Upper lobe of left lung (tissue), 6 donors: ENCODE measurements at places on chromosomes 3 and 15.

GRCh38 chr3:118778201-118778600 lies 256.4 kb downstream of the IGSF11 start:
- no peak for DNase-seq

GRCh38 chr3:195794708-195795107 lies 17.0 kb downstream of the MUC4 start:
- no peak for DNase-seq

DNA sequence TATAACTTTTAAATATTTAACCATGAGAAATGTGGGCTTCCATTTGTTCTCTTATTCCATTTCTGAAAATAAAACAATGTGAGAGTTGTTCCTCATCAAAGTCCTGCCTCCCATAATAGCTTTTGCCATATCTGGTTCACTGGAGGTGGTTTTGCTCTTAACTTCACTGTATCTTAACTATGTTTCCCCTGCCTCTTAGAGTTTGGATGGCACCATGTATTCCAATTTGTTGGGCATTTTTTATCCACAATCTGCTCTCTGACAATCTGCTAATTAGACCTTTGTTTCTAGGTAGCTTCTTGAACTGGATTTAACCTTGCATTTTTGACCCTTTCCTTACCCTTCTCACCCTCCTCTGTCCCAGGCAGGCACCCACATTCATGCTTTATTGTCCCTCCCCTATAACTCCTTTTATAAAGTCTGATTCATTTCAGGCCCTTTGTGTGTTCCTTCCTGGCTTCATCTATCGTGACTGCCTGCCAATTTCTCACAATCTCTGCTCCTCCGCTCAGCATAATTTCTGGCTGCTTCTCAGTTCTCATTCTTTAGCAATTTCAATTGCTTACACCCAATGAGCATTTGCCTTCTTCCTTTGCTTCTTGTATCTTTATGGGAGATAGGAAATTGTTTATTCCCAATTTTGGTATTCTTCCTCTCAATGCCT lies 144.2 kb upstream of the ARHGEF26 start:
- DNase-seq = no peak

DNA sequence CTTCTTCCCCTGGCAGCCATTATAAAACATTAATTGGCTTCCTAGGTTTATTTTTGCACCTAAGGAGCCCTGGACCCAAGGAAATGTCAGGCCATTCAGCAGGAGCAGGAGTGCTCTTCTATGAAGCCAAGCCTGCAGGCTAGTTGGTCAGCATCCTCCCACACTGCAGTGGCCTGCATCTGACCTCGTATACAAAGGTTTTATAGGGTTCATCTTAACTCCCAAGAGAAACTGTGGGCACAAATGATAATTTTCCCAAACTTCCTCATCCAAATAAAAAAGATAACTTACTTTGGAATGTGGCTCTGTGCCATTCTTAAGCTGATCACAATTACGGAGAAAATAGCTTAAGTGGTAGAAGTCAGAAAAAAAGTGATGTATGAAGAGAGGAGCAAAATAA lies 19.4 kb downstream of the PLSCR1 start:
- DNase-seq = no peak

DNA sequence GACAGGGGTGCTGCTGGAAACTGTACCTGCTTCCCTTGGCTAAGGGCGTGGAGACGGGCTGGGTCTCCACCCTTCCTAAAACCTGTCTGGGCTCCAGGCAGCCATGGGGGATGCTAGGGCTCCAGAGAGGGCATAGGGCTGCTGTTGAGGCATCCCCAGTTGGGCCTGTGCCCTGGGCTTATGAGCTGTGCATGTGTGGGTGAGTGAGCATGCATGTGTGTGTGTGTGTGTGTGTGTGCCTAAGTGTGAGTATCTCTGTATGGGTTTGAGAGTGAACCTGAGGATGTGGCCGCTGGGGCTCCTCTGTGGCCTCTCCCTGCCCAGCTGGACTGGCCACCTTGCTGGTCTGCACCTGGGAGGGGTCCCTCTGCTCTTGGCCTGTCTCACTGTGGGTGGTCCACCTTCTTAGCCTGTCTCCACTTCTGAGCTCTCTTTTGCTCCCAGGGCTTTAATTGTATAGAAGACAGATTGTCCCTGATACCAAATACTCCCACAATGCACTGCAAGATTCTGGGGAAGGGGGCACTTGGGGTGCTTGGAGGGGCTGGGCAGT lies 11.9 kb upstream of the TMEM115 start:
- no peak for DNase-seq

- DNase-seq = no peak
Observed at GRCh38 chr3:156614642-156615511, 59.5 kb upstream of the TIPARP start.

DNA sequence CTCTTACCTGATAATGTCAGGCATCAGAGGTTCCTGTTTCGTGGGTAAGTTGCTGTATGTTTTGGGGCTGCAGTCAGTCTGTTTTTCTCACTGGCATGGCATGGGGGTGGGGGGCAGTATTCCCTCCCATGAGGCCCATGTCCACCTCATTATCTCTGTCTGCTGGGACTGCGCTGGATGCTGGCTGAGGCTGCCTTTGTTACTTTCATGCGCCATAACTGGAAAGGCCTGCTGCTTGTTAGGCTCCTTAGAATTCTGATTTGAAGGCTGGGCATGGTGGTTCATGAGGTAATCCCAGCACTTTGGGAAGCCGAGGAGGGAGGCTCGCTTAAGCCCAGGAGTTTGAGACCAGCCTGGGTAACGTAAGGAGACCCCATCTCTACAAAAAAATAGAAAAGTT lies 9.8 kb downstream of the APBA2 start:
- no peak for DNase-seq

DNA sequence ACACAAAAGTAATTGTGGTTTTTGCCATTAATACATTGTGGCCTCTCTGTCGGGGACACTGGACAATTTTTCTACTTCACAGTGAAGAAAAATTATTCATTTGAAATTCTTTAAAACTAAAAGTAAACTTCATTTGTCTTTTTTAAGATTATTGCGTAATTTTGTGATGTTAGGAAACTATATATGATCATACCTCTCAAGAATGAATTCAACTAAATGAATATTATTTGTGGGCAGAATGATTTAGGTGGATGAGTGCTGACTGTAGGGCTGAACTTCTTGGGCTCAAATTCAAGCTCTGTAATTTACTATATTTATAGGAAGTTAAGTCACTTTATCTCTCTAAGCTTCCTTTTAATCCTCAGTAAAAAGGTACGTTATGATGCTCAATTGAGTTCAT lies 441.2 kb downstream of the ROBO1 start:
- no peak for DNase-seq

DNA sequence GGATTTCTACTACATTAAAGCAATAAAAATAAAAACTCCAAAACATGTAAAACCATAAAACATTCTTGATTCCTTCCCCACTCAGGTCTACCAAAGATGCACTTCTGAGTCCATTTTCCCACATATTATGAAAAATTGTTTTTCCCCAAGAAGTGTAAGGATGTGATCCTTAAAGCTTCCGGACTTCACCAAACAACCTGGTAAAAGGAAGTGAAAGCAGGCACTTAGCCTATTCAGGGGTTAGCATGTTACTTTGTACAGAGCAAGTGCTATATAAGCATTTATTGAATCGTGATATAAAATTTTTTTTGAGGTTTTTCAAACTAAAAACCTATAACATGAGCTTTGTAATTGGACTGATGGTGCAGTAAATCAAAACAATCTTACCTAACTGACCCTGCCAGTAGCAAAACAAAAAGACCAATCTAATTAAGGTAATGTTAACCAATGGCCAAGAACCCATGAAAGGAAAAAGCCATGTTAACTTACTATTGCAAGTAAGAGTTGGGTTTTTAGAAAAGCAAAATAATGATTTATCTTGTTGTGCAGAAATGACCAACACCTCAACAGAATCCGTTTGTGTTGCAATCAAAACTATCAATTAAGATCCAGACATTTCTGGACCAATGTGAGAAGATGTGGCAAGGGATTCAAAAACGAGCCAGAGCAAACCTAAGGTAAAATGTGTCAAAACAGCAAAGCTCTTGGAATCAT lies 1.8 kb downstream of the SETD2 start:
- no peak for DNase-seq

DNA sequence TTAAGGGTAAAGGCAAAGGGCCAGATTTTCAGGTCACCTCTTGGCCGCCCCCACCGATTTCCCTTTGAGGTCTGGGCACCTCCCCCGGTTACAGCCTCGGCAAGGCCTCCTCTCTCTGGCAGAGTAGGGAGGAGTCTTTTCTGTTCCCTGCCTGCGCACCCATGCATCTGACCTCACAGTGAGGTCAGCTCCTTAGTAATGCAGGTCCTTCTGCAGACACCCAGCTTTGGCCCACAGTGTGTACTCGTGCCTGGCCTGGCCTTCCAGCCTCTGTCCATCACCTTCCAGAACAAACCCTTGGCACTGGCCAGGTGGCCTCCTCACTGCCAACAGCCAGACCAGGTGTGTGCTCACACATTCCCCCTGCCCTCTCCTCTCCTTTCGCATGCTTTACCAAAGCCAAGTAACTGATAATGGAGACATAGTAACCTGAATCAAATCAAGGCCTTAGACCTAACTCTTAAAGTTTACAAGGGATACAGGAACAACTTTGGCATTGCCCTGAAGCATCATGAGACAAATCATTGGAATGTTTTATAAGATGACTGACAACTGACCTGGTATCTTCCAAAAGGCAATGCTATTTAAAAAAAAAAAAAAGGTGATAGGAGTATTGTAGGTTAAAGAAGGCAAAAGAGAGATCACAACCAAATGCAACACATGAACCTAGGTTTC lies 61.3 kb downstream of the CORO2B start:
- no peak for DNase-seq

DNA sequence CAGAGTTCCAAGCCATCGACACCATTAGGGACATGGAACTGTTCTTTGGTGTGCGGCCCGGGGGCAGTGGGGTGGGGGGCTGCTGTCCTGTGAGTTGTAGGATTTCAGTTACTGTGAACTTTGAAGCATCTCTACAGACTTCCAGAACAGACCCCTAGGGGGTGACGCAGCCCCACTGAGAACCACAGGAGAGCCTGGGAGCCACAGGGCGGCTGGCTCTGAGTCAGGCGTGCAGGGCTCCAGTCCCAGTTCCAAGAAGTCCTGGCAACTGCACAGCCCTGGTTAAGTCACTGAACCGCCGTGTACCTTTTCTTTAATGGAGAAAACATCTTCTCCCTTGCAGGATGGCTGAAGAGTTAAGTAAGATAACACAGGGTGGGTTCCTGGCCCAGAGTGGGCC lies 23.5 kb upstream of the LRTM1 start:
- DNase-seq = peak; percentile 36

DNA sequence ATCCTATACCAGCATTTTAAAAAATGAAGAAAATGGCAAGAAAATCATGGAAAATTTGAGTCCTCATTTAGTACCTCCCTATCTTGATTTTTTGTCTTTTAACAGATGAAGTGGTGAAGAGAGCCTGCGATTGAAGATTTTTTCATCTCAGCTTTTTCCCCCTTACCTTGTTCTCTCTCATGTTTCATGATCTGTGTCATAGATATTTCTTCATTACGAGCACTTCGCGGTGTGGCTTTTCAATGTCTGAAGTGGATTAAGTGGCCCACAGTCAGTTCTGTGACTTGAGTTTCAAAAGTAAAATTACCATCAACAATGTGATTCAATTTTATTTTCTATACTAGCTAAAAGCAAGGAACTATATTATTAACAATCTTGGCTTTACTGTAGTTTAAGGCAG lies 147.2 kb downstream of the FNDC3B start:
- DNase-seq = no peak

GRCh38 chr3:57164217-57164656 lies 916 bp downstream of the IL17RD start:
- peak; percentile 68 for DNase-seq

DNA sequence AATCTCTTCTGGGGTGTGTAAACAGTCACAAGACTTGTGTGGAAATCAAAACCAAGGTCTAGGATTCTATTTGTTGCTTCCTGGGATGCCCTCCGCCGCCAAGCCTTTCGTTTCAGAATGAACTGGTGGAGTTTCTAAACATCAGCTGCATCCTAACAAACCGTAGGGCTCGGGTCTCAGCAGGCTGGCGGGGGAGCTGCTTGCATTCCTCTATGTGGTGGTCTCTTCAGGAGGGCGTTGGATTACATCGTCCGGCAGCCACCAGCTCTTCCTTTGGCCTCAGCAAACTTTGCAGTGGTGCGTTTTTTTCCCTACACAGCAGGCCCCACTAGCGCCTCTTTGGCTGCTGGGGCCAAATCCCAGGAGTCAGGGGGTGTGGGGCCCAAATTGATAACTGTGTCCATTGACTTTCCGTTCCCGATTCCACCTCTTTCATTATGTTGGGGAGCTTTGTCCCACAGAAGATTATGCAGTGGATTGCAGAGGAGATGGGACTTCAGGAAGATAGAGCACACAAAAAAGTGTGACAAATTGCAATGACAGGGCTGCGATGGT lies 390.0 kb upstream of the NR2F2 start:
- no peak for DNase-seq

DNA sequence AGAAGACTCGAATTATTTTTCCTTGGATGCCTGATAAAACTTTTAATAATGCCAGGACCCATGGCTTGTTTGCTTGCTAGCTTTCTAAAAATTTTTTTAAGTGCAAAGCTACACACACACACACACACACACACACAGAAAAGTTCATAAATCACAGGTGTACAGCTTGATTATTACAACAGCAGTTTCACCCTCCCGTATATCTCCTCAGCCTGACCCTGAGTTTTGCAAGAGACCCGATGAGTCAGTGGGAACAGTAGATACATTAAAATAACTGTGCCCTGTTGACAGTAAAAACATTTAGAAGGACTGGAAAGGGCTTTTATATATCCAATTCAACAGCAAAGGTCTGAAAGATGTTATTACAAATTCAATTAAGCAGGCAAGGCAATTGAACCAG lies 46.7 kb downstream of the EMC4 start:
- DNase-seq = no peak
